Cardiac fibroblast (primary cell): ENCODE measurements at places on chromosomes 16 and 17.

DNA sequence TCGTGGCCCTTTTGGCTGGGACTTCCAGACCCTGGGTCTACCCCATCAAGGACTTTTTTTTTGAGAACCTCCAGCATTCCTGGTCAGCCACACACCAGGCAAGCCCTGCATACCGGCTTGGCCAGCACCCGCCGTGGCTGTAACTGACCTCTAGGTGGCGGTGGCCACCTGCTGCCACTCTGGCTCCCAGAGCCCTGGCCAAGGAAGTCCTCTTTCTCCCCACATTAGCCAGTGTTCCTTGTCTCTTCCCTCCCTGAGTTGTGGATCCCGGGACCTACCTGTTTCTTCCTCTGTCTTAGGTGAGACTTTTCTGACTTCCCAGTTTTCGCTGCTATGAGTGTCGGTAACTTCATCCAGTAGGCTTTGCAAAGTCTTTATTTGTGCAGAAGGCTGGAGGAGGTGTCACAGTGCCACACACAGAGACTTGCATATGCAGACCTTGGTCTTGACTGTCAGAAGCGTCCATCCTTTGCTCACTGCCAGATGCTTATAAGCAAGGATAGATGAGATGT is 348.3 kb downstream of the CPPED1 start:
- DNase-seq = peak; percentile 66

DNA sequence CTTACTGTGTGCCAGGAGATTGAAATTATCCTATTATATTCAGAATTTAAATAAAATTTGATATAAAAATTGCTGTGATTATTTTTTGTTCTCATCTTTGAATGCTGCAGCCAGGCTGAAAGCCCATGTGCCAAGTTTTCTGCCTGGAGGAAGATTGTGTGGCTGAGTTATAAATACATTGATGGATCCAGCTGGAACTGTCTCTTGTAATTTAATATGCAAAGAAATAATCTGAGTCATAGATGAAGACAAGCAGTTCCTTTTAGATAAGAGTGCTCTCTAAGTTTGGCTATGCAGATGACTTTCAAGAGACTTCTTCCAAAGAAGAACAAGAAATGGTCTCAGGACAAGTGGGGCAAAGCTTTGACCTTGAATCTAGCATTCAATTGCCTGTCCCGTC is 871.0 kb downstream of the CDH11 start:
- peak; percentile 2 for DNase-seq

- DNase-seq = no peak
Measured at GRCh38 chr16:7921345-7921744, 588.7 kb downstream of the RBFOX1 start.

- DNase-seq = peak; percentile 92
Measured at GRCh38 chr17:1764284-1764683, 2.4 kb downstream of the SERPINF1 start.

GRCh38 chr17:51617986-51618385 is 357.6 kb downstream of the UTP18 start:
- no peak for DNase-seq

GRCh38 chr17:41656249-41657023 is 32.1 kb upstream of the KRT17 start:
- DNase-seq = no peak

- DNase-seq = no peak
Measured at GRCh38 chr17:10125531-10126275, 72.7 kb downstream of the GAS7 start.

DNA sequence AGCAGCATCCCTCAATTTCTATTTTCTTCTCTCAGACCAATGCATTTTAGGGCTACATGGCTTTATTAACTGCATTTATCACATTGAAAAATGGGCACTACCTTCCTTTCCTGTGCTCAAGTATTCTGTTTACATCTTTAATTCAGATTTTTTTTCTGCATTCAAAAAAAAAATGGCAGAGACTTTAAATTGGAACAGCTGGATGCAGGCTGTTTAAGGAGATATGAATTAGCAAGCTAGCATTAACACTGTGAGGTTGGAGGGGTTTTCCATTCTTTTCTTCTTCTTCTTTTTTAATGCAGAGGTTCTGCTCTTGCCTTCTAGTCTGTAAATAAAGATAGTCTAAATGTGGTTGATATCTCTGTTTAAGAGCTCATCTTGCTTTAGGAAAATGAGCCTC is 242.9 kb upstream of the RBFOX1 start:
- no peak for DNase-seq

DNA sequence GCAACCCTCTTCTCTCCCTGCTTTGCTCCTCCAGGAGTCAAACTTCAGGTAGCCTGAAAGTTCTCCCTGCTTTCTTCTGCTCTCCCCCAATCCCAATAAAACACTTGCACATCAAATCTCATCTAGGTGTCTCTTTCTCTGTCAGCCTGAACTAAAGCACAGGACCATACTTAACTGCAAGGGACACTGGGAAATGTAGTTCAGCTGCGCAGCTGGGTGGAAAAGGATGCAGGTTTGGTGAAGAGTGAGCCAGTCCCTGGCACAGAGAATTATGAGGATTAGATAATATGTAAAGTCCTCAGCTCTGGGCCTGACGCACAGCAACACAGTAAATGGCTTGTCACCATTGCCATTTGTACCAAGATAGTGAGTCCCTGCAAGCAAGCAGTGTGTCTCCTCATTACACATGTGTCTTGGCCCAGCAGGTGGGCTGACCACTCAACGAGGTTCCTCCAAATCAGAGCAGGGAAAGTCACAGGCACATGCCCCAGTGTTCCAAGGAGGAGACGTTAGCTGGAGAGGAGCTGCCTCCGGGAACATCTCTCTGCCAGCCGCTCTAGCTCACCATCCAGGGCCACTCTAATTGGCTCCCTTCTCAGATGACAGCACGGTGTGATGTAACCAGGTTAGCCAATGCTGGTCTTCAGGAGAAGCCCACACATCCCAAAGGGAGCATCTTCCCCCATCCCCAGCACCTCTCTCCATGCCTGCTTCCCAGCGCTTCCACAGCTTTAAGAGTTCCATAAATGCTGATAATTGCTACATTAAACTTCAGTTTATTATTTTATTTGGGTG is 29.7 kb upstream of the IRX3 start:
- no peak for DNase-seq

GRCh38 chr17:63983320-63983719 is 10.6 kb upstream of the SCN4A start:
- DNase-seq = no peak

DNA sequence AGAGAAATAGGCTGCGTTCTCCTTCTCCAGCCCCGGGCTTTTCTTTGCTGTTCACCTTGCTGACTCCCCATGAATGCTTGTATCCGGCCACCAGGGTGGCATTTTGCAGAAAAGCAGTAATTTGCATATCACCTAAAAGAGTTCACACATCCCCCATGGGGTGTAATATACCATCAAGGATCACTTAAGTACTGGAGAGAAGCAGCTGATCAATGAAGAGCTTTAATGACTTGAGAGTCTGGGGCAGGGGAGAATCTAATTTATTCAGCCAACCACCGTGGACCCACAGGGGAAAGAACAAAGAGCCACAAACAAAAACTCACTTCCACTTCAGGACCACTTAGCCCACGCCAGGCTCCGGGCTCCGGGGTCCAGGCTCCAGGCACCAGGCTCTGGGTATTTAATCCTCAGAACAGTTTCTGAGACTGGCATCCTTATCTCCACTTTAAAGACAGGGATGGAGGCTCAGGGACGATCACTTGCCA is 33.9 kb upstream of the SEC14L1 start:
- DNase-seq = no peak

- DNase-seq = no peak
Measured at GRCh38 chr17:44773140-44773539, 14.4 kb downstream of the ADAM11 start.

DNA sequence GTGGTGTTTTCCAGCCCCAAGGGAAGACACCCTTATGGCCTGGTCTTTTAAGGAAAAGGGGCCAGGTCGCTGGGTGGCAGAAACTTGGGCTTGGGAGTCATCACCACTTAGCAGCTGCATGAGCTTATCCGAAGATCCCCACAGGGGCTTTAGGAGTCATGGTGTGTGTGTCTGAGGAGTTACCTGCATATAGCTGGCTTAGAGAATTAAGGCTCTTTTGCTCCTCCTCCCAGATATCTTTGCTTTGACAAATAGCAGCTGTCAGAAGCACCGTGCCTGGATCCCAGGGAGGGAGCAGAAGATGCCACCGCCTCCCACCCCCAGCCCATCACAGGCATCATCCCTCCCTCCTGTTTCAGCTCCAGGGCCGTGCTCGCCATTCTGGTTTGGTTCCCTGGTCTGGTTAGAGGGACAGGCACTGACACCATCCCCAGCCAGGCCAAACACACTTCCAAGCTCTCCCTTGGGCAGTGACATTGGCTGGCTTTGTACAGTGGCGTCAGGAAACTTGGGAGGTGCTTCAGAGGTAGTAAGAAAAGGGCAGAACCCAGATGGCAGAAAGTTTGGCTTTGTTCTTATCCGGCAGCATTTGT is 17.4 kb downstream of the LDHD start:
- DNase-seq = no peak

GRCh38 chr16:73124097-73124652 is 76.2 kb upstream of the ZFHX3 start:
- DNase-seq = peak; percentile 27

DNA sequence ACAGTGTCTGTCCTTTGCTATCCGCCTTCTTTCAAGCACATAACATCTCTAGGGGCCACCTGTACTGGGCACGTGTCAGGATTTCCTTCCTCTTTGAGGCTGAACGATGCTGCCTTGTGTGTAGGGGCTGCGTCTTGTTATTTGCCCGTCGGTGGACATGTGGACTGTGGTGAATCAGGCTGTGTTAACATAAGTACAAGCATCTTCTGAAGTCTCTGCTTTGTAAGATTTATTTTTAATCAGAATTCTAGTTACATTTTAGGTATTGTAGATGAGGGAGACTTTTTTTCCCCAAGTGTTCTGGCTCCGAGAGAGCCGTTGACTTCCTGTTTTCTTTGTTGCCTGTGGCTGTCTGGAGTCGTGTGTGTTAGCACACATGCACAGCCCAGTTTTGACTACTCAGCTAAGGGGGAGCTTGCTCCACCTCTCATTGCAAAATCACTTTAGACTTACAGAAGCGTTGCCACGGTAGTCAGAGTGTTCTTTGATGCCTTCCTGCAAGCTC is 26.1 kb downstream of the SPG7 start:
- peak; percentile 69 for DNase-seq

GRCh38 chr17:12813664-12814063 is 24.4 kb downstream of the ARHGAP44 start:
- DNase-seq = no peak

DNA sequence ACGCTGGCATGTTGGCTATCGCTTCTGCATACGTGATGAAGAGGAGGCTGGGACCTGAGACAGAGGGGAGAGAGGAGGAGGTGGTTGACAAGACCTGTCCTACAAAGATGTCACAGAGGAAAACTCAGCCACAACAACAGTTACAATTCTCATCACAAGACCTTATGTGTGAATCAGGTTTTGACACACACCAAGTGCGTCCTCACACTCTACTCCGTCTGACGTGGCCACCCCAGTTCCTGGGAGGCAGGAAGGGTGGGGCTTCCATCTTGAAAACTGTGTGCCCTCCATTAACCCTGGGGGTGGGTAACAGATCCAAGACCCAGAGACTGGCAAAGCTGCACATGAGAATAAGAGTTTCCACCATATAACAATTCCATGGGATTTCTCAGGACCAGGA is 24.1 kb downstream of the SLC6A4 start:
- DNase-seq = no peak

GRCh38 chr16:1333149-1333812 is at the start of gene BAIAP3:
TSS of gene BAIAP3 (plus strand) at chr16:1333645. CDS start at chr16:1338550, 4,905 bp downstream.
- DNase-seq = peak; percentile 32

DNA sequence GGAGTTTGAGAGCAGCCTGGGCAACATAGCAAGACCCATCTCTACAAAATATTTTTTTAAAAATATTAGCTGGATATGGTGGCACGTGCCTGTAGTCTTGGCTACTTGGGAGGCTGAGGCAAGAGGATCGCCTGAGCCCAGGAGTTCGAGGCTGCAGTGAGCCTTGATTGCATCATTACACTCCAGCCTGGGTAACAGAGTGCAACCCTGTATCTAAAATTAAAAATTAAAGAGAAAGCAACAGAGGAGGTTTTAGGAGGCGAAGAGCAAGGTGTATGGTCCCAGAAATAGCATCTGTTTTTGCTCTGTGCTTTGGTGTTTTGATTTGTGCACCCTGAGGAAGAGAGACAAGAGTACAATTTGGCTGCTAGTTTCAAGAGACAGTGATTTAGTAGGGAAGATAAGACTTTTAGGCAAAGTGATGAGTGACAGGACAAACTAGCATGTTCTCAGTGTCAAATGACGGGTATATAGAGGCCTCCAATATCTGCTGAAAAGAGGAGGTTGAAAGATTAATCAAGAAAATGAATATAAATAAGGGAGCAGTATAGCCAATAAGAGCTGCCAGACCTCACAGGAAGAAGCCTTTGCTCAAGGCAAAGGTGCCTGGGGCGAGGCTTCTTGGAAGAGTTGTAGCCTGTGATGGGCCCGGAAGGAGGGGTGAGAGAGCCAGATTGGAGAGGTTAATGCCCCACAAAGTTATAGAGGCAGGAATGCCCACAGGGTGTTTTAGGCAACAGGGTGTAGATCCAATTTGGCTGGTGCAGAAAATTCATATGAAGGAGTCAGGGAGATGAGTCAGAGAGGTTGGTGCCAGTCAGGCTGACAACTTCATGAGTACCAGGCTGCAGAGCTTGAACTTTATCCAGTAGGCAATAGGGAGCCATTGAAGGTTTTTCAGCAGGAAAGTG is 11.4 kb downstream of the HLF start:
- no peak for DNase-seq

DNA sequence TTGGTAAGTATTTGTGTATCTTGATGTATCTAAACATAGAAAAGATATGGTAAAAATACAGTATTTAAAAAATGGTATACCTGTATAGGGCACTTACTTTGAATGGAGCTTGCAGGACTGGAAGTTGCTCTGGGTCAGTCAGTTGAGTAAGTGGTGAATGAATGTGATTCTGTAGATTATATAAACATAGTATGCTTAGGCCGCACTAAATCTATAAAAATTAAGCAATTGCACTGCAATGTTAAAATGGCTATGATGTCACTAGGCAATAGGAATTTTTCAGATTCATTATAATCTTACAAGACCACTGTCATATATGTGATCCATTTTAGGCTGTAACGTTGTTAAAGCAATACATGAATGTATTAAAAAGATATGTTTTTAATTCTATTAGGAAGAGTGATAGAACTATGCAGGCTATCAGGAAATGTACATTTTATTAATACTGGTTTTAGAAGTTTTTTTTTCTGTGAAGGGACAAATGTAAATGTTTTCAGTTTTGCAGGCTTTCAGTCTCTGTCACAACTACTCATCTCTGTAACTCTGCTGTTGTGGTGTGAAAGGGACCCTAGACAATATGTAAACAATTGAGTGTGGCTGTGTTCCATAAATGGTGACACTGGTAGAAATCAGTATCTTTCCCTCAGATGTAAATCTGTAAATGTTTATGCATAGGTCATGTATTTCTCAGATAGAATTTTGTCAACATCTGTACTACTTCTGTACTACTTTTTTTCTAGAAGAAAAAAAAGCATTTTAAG is 10.5 kb downstream of the CBFB start:
- no peak for DNase-seq

- DNase-seq = no peak
Measured at GRCh38 chr17:37130984-37131446, 182.3 kb downstream of the AATF start.

GRCh38 chr17:49110509-49110908 is 22.1 kb upstream of the B4GALNT2 start:
- peak; percentile 29 for DNase-seq

- DNase-seq = peak; percentile 81
Measured at GRCh38 chr17:1122533-1123392, 57.0 kb downstream of the ABR start.

- peak; percentile 14 for DNase-seq
Measured at GRCh38 chr17:34797720-34798119, 163.5 kb downstream of the CCT6B start.
